ENCODE measurements at places on chromosomes 7 and 10.

- DNase-seq, result no peak
Measured at GRCh38 chr7:130736298-130736900, 2.4 kb upstream of the KLF14 start.

DNA sequence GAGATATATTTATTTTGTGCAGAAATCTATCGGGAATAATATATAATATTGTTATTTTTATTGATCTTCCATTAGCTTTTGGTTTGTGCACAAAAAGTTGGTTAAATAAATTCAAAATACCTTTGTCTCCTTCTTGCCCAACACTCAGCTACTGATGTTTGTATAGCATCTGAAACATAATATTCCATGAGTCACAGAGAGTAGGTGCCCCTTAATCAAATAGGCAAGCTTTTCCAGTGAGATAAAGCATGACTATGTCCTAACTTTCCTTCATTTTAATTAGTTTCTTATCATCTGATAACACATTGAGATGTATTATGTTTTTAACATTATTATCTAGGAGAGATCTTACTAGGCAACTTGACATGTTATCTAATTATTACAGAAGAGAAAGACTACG, 432.2 kb downstream of the KIF20B start:
- no peak for DNase-seq

- DNase-seq, result no peak
Measured at GRCh38 chr7:80467069-80467468, 44.8 kb downstream of the GNAT3 start.

DNA sequence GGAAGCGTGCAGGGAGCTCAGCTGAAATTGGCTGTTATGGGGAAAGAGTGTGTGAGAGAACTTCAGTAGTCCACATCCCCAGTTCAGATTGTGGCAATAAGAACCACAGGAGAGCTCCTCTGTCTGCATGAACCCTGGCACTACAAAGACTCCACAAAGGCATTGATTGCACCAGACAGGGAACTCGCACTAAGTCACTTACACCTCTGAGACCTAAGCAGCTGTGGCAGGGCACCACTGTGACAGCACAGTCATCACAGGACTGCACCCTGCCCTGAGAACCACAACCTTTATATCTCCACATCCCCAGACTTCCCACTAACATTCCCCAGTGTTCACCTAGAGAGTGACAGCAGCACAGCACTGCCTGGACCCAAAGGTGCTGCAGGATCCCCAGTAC, 226.8 kb downstream of the XPNPEP1 start:
- no peak for DNase-seq

DNA sequence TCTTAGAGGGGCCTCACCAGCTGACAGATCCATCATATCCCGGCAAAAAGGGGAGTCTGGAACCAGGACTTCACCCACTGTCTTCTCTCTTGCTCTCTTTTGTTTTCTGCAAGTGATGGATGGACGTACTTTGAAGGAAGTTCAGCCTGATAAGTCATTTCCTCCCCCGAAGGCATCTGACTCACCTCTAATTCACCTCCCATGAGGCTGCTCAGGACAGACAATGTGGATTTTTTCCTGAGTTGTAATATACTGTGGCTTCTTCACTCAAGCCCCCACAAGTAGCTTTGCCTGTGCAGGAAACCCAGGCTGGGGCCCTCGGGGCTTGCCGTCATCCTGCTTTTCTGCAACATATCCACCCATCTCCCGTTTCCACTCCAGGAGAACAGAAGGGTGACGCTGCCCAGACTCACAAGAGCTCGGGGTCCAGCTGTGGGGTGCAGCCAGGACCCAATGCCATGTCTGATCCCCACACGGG, 70.4 kb downstream of the ASB13 start:
- DNase-seq, result no peak

DNA sequence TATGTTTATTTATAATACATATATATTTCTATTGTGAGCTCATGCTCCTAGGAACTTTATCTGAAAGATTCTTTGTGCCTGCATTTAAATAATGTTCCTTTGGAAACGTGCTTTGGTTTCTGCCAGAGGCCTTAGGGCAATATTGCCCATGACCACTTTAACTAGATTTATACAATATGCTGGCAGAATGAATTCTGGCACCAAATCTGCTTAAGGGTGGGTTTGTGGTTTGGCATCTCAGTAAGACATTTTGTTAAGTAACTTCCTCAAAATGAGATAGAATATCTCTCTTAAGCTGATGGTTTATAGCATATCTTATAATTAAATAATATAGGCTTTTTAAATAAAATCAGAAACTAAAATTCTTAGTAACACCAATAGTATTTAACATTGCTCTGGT, 252.9 kb downstream of the RNLS start:
- no peak for DNase-seq
